ENCODE measurements at places on chromosomes 13 and 19.
A peak's percentile ranks its signal among the peaks of the same experiment; 100 is the strongest.

DNA sequence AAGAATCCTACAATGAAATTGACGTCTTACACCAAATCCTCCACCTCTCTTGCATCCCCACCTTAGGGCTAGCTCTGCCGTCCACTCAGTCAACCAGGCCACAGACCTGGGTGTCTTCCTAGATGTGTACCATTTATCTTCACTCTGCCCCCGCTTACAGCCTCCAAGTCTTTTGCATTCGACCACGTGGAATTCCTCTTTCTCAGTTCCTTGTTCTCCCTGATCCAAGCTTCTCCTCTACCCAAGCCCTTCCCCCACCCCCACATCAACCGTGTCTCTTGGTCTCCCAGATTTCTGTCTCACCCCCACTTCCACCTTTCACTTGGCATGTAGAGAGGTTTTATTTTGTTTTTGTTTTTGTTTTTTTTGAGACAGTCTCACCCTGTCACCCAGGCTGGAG lies 1.2 kb upstream of the DMWD start:
- DNase-seq, result no peak

DNA sequence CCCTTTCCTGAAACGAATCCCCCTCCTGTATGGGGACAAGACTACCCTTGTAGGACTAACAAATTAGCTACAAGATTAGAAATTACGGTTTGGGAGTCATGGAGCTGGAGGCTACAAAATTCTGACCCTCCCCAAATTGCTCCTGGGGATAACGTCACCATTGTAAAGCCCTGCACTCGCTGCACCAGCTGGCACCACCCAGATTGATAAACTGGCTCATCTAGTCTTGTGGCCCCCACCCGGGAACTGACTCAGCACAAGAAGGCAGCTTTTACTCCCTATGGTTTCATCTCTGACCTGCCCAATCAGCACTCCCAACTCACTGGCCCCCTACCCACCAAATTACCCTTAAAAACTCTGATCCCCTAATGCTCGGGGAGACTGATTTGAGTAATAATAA lies 150.6 kb upstream of the TSC22D1 start:
- no peak for DNase-seq

- DNase-seq, result no peak
These were observed 2.1 kb upstream of the SYCN start for GRCh38 chr19:39206122-39206521.

GRCh38 chr13:50282016-50282415 lies 266.8 kb downstream of the KCNRG start:
- DNase-seq, result no peak

DNA sequence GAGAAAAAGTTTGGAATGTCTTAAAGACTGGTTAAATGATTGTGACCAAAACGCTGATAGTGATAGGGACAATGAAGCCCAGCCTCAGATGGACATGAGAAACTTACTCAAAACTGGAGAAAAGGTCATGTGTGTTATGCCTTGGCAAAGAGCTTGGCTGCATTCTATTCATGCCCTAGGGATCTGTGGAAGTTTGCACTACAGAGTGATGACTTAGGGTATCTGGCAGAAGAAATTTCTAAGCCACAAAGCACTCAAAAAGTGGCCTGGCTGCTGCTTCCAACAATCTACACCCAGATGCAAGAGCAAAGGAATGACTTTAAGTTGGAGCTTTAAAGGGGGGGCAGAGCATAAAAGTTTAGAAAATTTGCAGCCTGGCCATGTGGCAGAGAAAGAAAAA lies 521.3 kb downstream of the UQCRFS1 start:
- DNase-seq, result no peak

DNA sequence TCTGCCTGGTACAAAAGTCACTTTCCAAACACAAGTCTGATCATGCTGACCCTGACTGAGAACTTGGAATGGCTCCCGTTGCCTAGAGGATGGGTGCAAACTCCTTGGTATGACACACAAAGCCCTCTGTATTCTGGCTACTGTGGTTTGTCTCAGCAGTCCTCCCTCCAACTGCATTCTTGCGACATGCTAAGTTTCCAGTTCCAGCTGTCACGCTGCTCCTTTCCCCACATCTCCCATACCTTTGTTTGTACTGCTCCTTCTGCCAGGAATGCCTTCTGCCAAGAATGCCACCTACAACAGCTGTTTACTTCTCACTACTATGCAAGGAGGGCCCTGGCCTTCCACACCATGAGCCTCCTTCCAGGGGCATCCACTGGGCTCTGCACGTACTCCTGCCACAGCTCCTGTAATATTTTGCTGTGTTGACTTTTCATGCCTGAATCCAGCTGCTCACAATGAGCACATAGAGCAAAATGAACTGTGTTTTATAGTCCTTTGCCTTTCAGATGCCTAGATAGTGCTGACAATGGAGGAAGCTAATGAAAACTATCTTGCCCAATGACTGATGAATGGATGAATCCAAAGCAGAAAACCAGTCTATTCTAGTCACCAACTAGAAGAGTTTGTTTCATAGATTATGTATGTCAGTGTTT lies 543.7 kb downstream of the EFNB2 start:
- DNase-seq, result no peak

DNA sequence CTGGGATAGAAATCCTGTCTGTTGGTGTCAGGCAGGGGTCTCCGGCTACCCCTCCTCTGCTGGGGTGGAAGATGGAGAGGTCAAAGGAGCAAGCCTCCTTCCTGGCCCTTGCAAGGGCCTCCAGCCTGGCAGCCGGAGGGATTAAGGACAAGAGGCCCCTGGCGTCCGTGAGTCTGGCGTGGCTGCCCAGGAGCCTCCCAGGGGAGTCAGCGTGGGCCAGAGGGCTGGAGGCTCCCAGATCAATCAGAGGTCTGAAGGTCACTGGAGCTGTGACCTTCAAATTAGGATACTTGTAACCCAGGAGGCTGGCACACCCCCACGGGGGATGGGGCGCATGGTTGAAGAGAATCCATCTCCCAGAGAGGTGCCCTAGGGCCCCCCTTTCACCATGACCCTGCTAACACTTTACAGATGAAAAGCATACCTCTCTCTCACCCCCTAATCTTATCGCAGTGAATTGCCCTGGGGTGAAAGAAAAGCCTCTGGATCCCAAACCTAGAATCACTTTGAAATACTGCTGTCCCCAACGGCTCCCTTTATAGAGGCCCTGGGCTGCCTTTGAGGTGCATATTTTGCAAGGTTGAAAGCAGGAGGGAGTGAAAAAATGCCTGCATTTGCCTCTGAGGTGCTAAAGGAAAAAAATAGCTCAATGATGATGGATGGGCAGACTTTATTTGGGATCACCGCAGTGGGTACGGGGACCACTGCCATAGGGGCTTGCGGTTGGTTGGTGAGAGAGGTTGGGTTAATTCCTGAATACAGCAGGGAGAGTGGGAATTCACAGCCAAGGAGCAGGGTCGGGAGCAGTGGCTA lies 44.9 kb upstream of the PEG3 start:
- DNase-seq, result no peak

DNA sequence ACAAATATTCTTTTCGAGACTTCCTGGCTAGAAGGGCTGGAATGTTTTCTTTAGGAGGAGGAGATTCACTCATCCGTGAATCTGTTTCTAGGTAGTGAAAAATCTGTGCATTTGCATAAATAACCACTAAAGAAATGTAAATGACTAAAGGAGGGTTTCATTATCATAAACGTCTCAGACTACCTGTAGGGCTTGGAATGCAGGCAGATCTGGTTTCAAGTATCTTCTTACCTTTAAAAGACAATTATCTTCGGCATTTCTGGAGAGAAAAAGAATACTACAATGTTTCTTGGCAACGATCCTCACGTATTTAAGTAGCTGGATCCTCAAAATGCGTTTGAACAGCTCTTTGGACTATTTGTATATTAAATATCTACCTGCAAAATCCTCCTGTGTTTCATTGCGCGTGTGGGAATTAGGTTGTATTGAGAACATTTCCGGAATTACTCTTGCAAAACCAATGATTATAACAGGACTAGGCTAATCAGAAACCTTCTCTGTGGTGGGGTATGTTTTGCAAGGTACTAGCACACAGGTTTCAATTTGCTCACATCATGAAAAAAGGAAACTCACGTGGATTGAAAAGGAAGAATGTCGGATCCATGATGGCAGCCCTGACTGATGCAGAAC lies 291.1 kb upstream of the ARGLU1 start:
- DNase-seq, result no peak

DNA sequence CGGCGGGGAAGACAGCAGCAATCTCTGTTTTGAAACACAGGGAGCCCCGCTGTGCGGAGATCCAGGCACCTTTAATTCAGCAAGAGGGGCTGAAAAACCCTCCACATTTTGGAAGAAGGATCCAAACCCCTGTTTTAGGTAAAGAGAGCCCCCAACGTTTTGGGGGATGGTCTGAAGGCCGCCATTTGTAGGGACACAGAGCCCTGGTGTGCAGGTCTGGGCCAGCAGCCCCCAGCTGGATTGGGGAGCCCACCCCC lies 3.5 kb upstream of the HOOK2 start:
- no peak for DNase-seq

- DNase-seq, result peak; percentile 14
These were observed 14.7 kb upstream of the DHDH start for GRCh38 chr19:48918801-48919247.

GRCh38 chr13:76643596-76643995 lies 242.6 kb downstream of the KCTD12 start:
- DNase-seq, result no peak

DNA sequence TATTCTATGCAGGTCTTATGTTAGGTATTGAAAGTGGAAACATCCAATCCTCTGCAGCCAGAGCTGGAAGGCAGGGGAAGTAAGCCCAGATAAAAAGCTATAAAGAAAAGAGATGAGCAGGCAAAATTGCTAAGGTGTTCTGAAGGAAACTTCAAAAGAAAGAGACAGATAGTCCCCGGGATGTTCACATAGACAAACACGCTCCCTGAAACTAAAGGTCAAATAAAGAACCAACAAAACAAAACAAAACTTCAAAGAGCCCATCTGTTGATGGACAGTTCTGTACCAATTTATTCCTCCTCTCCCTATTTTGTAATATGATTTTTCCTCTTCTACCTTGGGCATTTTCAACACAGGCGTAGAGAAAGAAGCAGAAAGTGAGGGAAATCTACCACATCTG lies 11.3 kb upstream of the NDFIP2 start:
- no peak for DNase-seq

- DNase-seq, result peak; percentile 6
These were observed 198.7 kb downstream of the KCTD12 start for GRCh38 chr13:76687467-76687866.

DNA sequence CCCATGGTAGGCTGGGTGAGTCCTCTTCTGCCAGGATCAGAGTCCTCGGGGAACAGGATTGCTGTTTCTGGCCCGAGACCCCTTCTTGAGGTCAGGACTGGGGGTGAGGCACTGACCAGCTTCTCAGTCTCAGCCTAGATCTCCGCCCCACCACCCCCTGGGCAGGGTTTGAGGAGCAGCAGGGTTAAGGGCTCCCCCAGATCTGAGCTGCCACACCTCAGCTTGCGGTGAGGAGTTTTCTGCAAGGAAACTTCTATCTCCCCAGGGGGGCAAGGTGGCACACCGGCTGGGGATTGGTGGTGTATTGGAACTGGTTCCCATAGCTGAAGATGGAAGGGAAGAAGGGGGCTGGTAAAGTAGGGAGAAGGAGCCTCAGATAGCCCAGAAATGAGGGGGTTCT lies 19.5 kb downstream of the CHST8 start:
- no peak for DNase-seq

- no peak for DNase-seq
These were observed 265.0 kb downstream of the PCDH9 start for GRCh38 chr13:66965181-66965580.

GRCh38 chr19:36973021-36973843 lies 57.1 kb downstream of the ZNF568 start:
- peak; percentile 84 for DNase-seq

DNA sequence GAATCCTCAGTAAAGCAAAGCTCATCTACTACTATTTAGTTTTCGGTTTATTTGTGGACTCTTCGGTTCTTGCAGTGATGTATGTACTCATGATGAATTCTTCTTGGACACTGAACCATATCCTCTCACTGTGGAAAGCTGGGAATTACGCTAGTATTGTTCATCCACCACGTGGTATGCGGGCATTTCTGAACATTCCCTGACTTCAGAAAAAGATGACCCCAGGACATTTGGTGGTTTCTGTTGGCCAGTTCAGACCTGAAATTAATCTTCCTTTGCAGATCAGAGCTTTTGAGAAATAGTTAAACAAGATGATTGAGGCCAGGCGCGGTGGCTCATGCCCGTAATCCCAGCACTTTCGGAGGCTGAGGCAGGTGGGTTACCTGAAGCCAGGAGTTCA lies 25.3 kb upstream of the FBN3 start:
- no peak for DNase-seq

GRCh38 chr19:46616631-46617322 lies 8.1 kb downstream of the PTGIR start:
- DNase-seq, result peak; percentile 36

DNA sequence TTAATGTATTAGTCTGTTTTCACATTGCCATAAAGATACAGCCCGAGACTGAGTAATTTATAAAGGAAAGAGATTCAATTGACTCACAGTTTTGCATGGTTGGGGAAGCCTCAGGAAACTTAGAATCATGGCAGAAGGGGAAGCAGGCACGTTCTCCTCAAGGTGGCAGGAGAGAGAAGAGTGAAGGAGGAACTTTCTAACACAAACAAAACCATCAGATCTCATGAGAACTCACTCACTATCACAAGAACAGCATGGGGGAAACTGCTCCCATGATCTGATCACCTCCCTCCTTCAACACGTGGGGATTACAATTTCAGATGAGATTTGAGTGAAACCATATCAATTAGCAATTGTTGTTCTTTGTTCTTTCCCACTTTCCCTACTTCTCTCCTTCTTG lies 689.0 kb upstream of the SLITRK1 start:
- DNase-seq, result no peak

DNA sequence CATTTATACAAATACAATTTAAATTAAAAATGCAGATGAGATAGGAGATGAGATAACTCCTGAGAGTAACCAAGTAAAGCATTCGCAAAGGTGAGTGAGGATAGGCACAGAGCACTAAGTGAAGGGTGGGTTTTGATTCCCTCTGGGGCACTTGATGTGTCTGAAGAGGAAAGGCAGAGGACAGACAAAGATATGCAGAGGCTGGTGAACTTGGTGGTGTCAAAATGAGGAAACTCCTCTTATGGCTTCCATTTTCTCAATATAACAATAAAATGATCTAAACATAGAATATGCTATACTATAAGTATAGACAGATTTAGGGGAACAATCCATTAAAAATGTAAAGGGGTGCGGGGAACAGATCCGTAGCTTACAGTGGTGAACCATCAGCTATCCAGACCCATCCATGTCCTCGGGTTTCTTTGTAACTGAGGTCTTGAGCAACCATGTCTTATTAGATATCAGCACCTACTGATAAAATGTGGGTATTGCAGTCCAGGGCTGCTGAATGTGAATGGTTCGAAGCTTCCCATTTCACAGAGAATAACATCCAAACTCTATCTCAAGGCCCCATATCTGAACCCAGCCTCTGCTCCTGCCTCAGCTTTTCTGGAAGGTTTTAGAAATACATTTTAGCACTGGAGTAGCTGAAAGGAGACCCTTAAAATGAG lies 73.9 kb upstream of the SLC10A2 start:
- no peak for DNase-seq

All from CD4-positive, alpha-beta T cell treated with Interleukin-4 for 1 hour (primary cell).